ENCODE measurements at places on chromosomes 2 and 18.

- DNase-seq, result no peak
Measured at GRCh38 chr2:19674051-19675002, 227.5 kb downstream of the TTC32 start.

DNA sequence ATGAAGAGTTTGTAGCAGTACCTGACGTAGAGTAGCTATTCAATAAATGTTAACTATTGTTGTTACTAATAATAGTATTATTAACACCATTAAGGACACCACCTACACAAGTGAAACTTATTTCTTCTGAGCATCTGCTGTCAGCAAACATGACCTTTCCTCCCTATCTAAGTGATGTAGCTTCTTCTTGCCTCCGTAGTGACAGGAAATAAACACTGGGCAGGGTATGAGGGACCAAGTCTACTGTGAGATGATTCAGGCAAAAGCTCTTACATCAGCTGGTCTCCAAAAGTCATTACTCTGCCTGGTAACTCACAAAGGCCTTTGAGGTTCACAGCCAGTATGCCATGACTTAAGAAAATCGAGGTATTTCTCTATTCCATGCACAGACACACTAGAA is 750.5 kb downstream of the CPS1 start:
- DNase-seq, result no peak

GRCh38 chr2:39422700-39423099 is 14.4 kb downstream of the MAP4K3 start:
- no peak for DNase-seq

DNA sequence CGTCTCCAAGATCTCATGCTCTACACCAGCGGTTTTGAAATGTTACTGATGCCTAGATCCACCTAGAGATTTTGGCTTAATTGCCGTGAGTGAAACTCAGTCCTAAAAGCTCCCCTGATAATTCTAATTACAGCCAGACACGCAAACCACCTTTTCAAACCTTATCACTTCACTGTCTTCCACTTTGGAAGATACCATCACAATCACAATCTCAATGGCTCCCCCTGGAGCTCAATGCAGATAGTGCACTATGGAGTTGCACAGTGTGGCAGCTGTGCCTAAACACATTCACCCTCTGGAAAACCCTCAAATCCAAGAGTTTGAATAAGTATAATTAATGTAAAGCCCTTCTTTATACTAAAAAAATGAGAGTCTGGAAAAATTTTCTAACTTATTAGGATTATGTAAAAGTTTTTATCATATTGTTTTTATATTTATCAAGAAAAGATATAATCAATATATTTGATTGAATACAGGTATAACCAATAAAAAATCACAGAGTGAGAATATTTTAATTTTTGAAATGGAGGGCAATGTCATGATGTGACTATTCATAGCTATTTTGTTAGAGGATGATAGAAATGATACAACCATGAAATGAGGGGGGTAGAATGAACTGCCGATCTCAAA is 102.9 kb upstream of the SLC8A1 start:
- DNase-seq, result peak; percentile 60

- DNase-seq, result no peak
Measured at GRCh38 chr2:95272781-95273180, 1.5 kb upstream of the PROM2 start.

- peak; percentile 62 for DNase-seq
Measured at GRCh38 chr18:59660786-59661743, 36.2 kb downstream of the CCBE1 start.

GRCh38 chr2:77652499-77652898 is 130.3 kb upstream of the LRRTM4 start:
- DNase-seq, result no peak
